ENCODE measurements at places on chromosomes 6 and 20. TPM values are rescaled to one million over a fixed set of nuclear protein-coding genes. Genes with fewer than 3 reads are reported as not detected.
A peak's percentile ranks its signal among the peaks of the same experiment; 100 is the strongest.

- H3K36me3 ChIP-seq: no peaks in the 10 kb centered on the region
- no peaks in the 10 kb centered on the region for H3K4me1 ChIP-seq
- H3K27ac ChIP-seq: peak overlapping the region; percentile 65
- peak overlapping the region; percentile 42 for H3K4me3 ChIP-seq
- DNase-seq: no peak
- no peaks in the 10 kb centered on the region for H3K27me3 ChIP-seq
Observed at GRCh38 chr6:28658475-28659249, 133.0 kb downstream of the GPX5 start.

Gene DSP
- total RNA-seq: 7.3 TPM

Gene POPDC3
- 0.79 TPM for total RNA-seq

GRCh38 chr20:16761305-16761829 is 13.2 kb downstream of the OTOR start:
- no peaks in the 10 kb centered on the region for H3K4me1 ChIP-seq
- peak; percentile 30 for DNase-seq

GRCh38 chr6:116268589-116269293 is 11.0 kb downstream of the TSPYL1 start:
- no peaks in the 10 kb centered on the region for H3K4me1 ChIP-seq
- DNase-seq: no peak
- no peaks in the 10 kb centered on the region for H3K36me3 ChIP-seq
- no peak overlapping the region for H3K27ac ChIP-seq
- H3K4me3 ChIP-seq: no peak overlapping the region

Gene ZBTB9
- total RNA-seq: 9.0 TPM

Gene OVOL2
- total RNA-seq: 0.30 TPM

- no peak overlapping the region for H3K4me3 ChIP-seq
- H3K4me1 ChIP-seq: no peaks in the 10 kb centered on the region
- no peaks in the 10 kb centered on the region for H3K27me3 ChIP-seq
- no peak for DNase-seq
- no peak overlapping the region for H3K27ac ChIP-seq
Observed at GRCh38 chr20:58555078-58555765, 40.0 kb upstream of the APCDD1L start.

- no peaks in the 10 kb centered on the region for H3K36me3 ChIP-seq
- DNase-seq: peak; percentile 41
- H3K4me1 ChIP-seq: no peaks in the 10 kb centered on the region
- no peaks in the 10 kb centered on the region for H3K27me3 ChIP-seq
- peak overlapping the region; percentile 59 for H3K4me3 ChIP-seq
- peak overlapping the region; percentile 83 for H3K27ac ChIP-seq
Observed at GRCh38 chr6:149545258-149545753, 537 bp downstream of the PPIL4 start.

DNA sequence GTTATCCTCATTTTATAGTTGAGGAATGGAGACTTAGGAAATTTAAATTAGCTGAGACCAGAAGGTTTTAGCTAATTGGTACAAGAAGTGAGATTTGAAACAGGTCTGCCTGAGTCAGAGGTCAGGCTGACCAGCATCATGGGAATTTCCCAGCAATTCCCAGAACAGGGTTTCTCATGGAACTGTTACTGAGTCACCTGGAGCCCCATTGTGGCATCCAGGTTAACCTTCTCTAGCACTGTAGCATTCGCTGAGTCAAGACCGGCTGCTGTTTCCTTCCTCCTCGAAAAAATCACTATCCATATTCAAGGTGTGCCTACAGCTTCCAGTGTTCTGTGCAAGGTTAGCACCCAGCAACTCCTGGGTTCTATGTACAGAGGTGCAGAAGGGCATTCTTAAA is 238.0 kb upstream of the MAN1A1 start:
- H3K4me3 ChIP-seq: no peak overlapping the region
- H3K4me1 ChIP-seq: no peaks in the 10 kb centered on the region
- DNase-seq: no peak
- H3K36me3 ChIP-seq: no peaks in the 10 kb centered on the region

DNA sequence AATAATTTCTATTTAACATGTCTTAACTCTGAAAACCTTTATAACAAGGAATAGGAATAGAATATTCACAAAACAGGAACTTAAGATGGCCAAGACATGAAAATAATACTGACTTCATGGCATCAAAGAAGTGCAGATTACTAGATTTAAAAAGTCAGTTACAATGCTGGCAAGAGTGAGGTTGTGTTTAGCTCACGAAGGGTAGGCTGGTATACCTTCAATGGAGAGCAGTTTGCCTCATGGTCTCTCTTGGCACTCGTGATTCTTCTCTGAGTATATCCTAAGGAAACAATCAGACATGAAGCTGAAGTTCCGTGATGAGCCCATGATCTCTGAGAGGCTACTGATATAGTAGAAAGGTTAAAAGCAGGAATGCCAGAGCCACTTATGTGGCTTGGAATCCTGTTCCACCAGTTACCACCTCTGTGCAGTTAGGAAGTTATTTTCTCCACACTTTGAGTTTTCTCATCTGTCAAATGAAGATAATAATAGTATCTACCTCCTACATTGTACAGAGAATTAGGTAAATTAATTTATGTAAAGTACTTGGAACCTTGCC is 7.2 kb downstream of the NCOA7 start:
- no peak for DNase-seq
- H3K4me3 ChIP-seq: no peak overlapping the region
- no peaks in the 10 kb centered on the region for H3K4me1 ChIP-seq
- no peaks in the 10 kb centered on the region for H3K36me3 ChIP-seq
- no peak overlapping the region for H3K27ac ChIP-seq

DNA sequence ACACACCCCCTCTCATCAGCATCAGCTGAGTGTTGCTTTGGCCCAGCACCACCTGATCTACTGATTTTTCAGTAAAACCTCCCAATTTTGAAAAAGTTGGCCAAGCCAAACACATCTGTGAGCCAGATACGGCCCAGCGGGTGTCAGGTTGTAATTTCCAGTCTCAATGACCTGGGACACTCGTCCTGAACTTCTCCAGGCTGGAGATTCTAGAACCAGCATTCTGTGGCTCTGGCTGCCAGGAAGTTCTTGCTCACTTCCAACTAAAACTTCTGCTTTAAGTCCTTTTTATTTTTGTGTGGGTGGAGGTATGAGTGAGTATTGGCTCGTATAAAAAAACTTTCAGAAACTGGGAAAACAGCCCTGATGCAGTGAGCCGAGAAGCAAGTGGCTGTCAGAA is 5.1 kb downstream of the KIAA1755 start:
- H3K36me3 ChIP-seq: no peaks in the 10 kb centered on the region
- DNase-seq: peak; percentile 55
- peaks cover 2% of the 10 kb centered on the region for H3K27me3 ChIP-seq
- H3K27ac ChIP-seq: peak overlapping the region; percentile 84
- H3K4me1 ChIP-seq: no peaks in the 10 kb centered on the region

Gene HAO1
- not detected for total RNA-seq

Gene CLIC5
- under 0.01 TPM for total RNA-seq

Gene ME1
- 3.1 TPM for total RNA-seq

Gene CD109
- total RNA-seq: 59.0 TPM

- no peaks in the 10 kb centered on the region for H3K27me3 ChIP-seq
- no peak for DNase-seq
- H3K36me3 ChIP-seq: no peaks in the 10 kb centered on the region
- no peak overlapping the region for H3K4me3 ChIP-seq
- no peaks in the 10 kb centered on the region for H3K4me1 ChIP-seq
- H3K27ac ChIP-seq: no peak overlapping the region
Observed at GRCh38 chr20:14310977-14311627, 26.3 kb downstream of the FLRT3 start.

- H3K27ac ChIP-seq: no peak overlapping the region
- H3K27me3 ChIP-seq: no peaks in the 10 kb centered on the region
- no peaks in the 10 kb centered on the region for H3K36me3 ChIP-seq
- no peak overlapping the region for H3K4me3 ChIP-seq
- no peak for DNase-seq
Observed at GRCh38 chr6:114080891-114081510, 110.1 kb upstream of the HDAC2 start.

- H3K27ac ChIP-seq: peak overlapping the region; percentile 98
- no peaks in the 10 kb centered on the region for H3K36me3 ChIP-seq
- H3K27me3 ChIP-seq: no peaks in the 10 kb centered on the region
- peak overlapping the region; percentile 93 for H3K4me3 ChIP-seq
Observed at GRCh38 chr6:133951881-133952814, 876 bp upstream of the TBPL1 start.

DNA sequence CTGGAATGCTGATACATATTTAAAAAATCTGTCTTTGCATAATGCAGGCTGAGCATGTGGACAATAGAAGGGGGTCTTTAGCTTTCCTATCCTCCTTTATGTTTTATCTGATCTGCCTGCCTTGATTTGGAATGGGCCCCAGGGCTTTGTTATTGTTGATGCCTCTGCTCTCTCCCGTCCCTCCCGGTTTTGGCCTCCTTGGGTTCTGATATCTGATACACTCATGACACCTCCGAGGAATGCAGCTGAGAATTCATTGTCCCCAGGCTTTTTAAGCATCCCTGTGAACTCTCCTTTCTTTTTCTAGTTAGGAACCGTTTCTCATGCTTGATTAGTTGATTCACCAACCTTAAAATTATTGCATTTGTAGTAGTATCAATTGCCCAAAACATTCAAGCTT is 185.5 kb upstream of the RALGAPA2 start:
- H3K4me1 ChIP-seq: no peaks in the 10 kb centered on the region
- H3K27ac ChIP-seq: no peak overlapping the region
- no peak for DNase-seq
- no peak overlapping the region for H3K4me3 ChIP-seq
- no peaks in the 10 kb centered on the region for H3K27me3 ChIP-seq

Gene PDE7B
- total RNA-seq: 15.4 TPM
